ENCODE measurements at places on chromosomes 16 and 17. TPM values are rescaled to one million over a fixed set of nuclear protein-coding genes. Genes with fewer than 3 reads are reported as not detected.

GRCh38 chr16:6247150-6247549, 1085.5 kb upstream of the RBFOX1 start:
- no peak for DNase-seq

GRCh38 chr17:27824176-27824715, 23.9 kb upstream of the NOS2 start:
- no peak for DNase-seq

Gene SLC12A3
- total RNA-seq = not detected

Gene ACSM2A
- not detected for total RNA-seq

Data from MG63 (cell line).